ENCODE measurements at places on chromosomes 11 and 22.

- peak; percentile 1 for DNase-seq
These were observed 30.4 kb downstream of the PAAF1 start for GRCh38 chr11:73907191-73907590.

DNA sequence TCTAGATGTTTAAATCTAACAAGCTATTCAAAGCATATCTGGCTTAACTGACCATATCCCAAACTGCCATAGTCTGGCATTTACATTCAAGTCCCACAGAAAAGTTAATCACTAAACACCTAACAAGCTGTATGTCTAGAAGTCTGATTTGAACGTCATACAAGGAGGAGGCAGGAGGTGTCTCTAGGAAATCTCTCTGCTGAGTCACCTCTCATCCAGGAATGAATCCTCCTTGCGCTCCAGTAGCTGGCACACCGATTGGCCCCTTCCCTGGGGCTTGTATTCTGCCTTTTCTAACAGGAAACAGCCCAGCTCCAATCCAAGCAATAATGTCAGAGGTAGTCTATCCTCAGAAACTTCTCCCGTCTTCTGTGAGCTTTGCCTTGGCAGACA is 31.8 kb downstream of the FEZ1 start:
- DNase-seq, result no peak

- peak; percentile 97 for DNase-seq
These were observed at the start of gene DGCR6L for GRCh38 chr22:20319745-20320658. TSS of gene DGCR6L (minus strand) at chr22:20320060. CDS start at chr22:20319988, 72 bp downstream.

- DNase-seq, result no peak
These were observed 122.2 kb downstream of the APOL5 start for GRCh38 chr22:35839841-35840301.

DNA sequence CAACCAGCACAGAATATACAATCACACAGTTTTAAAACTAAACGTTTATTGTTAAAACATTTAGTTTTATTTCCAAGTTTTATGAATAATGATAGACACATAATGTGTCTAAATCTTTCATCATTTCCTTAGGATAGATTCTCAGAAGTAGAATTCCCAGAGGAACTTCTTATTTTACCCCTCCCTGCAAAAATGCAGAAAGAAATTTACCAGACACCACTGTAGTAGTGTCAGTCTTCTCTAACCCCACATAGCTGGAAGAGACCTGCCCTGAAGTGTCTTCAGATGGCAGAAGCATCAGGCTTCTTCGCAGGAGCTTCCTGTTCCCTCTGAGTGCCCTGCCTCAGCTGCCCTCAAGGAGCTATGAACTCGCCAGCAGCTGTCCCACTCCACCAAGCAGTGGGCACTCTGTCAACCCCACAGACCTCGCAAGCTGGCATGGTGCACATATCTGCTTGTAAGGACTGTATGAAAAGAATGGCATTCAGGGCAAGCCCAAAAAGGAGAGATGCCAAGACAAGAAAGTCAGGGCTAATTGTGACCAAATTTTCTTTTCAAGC is 28.5 kb upstream of the PAK1 start:
- no peak for DNase-seq

GRCh38 chr11:95514416-95515110 is 275.0 kb downstream of the FAM76B start:
- DNase-seq, result no peak

DNA sequence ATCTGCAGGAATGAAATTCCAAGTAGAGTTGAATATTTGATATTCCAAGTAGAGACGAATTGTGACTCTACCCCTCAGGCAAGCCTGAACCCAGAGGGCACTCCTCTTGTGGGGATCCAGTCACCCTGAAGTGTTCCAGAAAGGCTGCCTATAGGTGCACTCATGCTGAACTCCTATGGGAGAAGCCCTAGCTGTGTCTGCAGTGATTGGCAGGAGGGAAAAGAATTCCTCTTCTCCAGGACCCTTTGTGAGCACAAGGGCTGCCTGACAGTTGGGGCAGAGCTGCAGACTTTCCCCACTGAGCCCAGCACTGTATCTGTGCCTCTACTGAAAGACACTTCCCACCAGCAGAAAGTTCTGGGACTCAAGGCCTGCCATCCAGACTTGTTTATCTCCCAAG is 35.0 kb downstream of the BBOX1 start:
- no peak for DNase-seq

- DNase-seq, result peak; percentile 74
These were observed 33.2 kb upstream of the CAVIN3 start for GRCh38 chr11:6353367-6353987.

GRCh38 chr22:41099036-41099435 is 6.6 kb downstream of the EP300 start:
- DNase-seq, result no peak

GRCh38 chr11:32029721-32030120 is 61.2 kb upstream of the RCN1 start:
- no peak for DNase-seq

- DNase-seq, result no peak
These were observed 201.3 kb upstream of the BLID start for GRCh38 chr11:122317305-122317704.

GRCh38 chr11:7046474-7047175 is 26.3 kb downstream of the NLRP14 start:
- no peak for DNase-seq

- DNase-seq, result no peak
These were observed 46.4 kb upstream of the SHANK2 start for GRCh38 chr11:71298761-71299181.

DNA sequence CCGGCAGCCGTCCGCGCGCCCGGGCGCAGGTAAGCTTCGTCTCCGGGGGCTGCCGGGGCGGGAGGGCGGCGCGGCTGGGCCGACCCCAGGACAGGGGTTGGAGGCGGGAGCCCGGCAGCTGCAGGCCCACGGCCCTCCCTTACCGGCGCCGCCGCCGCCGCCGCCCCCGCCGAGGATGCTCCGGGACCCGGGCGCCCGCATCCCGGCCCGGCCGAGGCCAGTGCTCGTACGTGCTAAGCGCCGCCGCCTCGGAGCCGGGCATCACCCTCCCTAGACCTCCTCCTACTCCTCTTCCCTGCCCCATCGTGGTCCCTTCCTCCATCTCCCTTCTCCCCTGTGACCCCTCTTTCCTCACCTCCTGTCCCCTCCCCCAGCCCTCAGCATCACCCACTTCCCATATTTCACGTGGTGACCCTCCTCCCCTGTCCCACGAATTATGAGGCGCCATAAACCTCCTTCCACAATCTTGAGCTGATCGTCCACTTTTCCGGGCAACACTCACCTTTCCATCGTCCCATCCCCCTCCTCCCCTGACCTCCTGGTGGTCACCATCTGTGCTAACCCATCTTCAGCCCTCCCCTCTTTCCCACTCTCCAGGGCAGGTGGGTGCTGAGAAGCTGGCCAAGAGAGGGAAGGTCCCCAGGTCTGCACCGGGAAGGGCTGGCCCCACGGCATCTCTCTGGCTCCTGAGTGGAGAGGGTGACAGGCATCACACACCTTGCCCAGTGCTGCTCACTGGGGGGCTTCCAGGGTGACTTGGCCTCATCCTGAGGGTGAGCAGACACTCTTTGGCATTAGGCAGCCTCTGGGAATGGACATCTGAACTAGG is 612 bp downstream of the ASPHD2 start:
- DNase-seq, result peak; percentile 29

DNA sequence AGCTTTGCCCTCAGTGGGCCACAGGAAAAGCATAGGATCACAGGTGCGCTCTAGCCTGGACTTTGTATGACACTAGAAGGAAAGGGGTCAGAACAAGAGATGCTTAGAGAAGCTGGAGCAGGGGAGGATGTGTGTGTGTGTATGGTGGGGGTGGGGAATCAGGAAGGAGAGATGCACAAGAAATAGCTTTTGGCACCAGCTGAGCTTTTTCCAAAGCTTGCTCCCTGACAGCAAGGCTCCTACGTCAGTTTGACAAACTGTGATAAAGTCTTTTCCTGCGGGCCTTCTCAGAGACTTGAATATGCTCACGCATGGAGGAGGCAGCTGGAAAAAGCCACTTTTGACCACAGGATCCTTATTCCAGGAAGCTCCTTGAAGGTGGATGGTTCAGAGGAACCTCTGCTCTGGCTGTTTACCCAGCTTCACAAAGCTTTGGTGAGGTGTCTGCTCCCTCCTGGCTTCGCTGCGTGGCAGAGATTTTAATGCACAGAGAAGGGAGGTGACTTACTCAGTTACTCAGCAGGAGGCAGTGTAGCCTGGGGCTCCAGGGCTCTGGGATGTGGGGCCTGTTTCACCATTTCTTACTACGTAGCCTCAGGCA is 3.9 kb downstream of the CDC42EP1 start:
- DNase-seq, result no peak

GRCh38 chr22:45441138-45441537 is 27.6 kb downstream of the RIBC2 start:
- DNase-seq, result peak; percentile 58

GRCh38 chr11:124167826-124168231 is 15.3 kb upstream of the OR10D3 start:
- DNase-seq, result no peak

DNA sequence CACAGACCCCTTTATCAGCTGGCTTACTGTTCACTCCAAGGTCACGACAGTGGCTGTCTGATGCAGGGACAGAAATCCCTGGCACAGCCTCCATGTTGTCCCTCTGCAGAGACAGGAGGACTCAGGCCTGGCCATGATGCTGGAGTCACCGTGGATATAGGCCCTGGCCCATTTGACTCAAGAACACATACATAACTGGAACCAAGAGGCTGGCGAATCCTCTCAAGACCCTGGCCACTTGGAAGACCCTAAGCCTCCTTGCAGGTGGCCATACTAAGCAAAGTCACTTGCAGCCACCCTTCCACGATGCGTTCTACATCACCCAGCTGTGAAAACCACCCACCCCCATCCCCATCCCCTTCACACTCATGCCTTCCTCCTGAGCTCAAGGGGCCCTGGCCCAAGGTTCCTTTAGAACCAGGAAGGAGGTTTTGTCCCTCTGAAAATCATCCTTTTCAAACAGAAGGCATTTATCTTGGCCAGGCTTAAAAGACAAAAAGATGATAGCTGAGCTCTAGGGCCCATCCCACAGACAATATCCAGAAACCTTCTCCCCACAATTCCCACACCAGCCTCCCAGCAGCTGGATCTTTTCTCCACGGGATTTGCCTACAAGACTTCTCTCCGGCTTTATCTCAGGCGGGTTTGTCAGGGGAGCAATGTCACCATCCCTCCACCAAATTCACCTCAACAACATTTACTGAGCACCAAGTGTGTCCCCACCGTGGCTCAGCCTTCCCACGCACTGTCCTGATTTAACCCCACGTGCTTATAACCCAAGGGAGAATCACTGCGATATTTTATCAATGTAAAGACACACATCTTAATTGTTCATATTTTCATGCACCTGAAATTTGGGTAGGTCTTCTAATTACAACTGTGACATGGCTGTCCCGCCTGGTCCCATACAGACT is 123.4 kb upstream of the SERPIND1 start:
- no peak for DNase-seq

DNA sequence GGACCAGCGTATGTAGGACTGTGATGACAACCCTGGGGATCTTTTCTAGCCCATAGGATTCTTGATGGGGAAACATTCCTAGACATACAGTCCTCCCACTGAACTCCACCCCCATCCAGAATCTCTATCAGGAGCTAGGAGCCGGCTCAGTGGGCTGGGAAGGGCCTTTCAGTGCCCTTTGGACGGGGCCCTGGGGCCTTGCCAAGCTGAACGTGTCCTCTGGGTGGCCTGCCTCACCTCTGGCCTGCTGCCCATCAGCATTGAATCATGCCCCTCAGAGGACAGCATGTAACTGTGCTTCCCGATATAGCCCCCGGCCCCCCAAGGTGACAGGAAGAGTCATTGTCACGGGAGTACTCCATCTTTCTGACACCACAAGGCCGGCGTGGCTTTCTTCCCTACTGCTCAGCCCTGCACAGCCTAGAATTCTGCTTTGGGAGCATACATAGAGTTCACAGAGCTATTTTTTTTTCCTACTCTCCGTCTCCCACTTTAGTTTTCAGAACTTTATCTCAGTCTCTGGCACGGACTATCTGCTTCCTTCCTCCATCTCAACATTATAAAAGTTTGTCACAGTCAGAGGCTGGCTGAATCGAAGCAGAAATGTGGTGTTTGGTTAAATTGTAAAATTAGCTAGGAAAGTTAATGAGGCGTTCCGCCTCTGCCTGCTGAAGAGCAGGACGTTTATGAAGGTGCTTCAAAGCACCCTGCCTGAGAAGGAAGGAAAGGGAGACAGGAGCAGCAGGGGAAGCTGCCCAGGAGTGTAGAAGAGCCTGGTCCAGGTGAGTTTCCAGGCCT is 111.9 kb downstream of the ZBTB16 start:
- DNase-seq, result no peak

GRCh38 chr11:19938866-19939265 is 221.4 kb downstream of the DBX1 start:
- peak; percentile 21 for DNase-seq
